ENCODE measurements at places on chromosomes 3 and 15. TPM values are rescaled to one million over a fixed set of nuclear protein-coding genes. Genes with fewer than 3 reads are reported as not detected.

- H3K4me1 ChIP-seq: peaks cover 8% of the 10 kb centered on the region
- DNase-seq: no peak
- no peak overlapping the region for H3K27ac ChIP-seq
- H3K4me3 ChIP-seq: no peak overlapping the region
- no peaks in the 10 kb centered on the region for H3K27me3 ChIP-seq
- peaks cover 2% of the 10 kb centered on the region for H3K36me3 ChIP-seq
Measured at GRCh38 chr3:191401775-191402357, 59.1 kb upstream of the PYDC2 start.

The CPNE9 gene
- 3.8 TPM for total RNA-seq

DNA sequence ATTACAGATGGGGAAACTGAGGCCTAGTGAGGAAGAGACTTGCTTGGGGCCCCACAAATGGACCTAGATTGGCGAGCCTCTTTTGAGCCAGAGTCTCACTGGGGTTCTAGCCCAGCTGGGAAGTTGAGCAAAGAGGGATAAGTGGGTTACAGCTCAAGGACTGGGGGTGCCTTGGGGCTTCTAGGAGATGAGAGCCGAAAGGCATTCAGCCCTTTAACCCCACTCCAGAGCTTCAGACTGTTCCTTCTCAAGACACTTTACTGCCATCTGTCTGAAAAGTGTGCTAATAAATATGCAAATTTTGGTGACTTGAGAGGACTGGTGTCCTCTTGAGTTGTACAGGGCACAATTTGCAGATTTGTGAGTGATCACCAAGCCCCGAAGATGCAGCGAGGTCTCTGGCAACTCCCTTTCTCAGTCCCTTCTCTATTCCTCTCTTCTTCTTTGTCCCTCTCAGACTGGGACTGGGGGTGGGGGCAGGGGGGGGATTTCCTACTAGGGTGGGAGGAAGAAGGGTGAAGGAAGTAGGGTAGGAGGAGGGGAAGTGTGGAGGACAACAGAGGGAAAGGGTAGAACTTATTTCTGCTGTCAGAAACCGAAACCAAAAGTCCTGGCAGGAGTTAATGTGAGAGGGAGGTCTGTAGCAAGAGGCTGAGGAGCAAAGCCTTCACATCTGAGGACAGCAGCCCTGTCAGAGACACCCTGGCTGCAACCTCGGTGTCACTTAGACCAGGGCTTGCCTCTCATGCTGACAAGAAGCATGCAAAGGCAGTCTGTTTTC, 16.2 kb upstream of the ANKDD1A start:
- DNase-seq: no peak
- no peaks in the 10 kb centered on the region for H3K27me3 ChIP-seq
- peaks cover 2% of the 10 kb centered on the region for H3K36me3 ChIP-seq

DNA sequence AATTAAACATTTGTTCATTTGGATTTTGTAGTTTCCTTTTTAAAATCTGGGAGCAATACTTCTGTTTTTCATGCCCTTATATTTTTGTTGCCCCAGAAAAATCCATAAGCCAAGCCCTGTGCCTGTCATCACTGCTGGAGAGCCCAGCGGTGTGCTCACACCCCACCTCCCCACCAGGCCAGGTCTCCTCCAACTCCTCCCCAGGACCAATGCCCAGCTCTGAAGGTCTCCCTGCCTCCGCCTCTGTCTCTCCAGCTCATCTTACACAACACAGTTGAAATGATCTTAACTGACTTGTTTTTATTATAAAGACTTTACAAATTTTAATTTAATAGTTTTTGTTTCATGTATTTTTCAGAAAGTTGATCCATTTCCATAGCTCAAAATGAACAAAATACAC, 66.4 kb downstream of the RHCG start:
- H3K4me1 ChIP-seq: peaks cover 5% of the 10 kb centered on the region
- no peaks in the 10 kb centered on the region for H3K36me3 ChIP-seq
- no peak overlapping the region for H3K4me3 ChIP-seq
- peaks cover 2% of the 10 kb centered on the region for H3K27me3 ChIP-seq

The LRRN1 gene
- total RNA-seq: 269 TPM

GRCh38 chr3:61865466-61866152, 304.2 kb downstream of the PTPRG start:
- H3K27me3 ChIP-seq: no peaks in the 10 kb centered on the region
- H3K4me1 ChIP-seq: peaks cover 26% of the 10 kb centered on the region
- DNase-seq: no peak
- H3K36me3 ChIP-seq: peaks cover 7% of the 10 kb centered on the region
- H3K4me3 ChIP-seq: no peak overlapping the region

DNA sequence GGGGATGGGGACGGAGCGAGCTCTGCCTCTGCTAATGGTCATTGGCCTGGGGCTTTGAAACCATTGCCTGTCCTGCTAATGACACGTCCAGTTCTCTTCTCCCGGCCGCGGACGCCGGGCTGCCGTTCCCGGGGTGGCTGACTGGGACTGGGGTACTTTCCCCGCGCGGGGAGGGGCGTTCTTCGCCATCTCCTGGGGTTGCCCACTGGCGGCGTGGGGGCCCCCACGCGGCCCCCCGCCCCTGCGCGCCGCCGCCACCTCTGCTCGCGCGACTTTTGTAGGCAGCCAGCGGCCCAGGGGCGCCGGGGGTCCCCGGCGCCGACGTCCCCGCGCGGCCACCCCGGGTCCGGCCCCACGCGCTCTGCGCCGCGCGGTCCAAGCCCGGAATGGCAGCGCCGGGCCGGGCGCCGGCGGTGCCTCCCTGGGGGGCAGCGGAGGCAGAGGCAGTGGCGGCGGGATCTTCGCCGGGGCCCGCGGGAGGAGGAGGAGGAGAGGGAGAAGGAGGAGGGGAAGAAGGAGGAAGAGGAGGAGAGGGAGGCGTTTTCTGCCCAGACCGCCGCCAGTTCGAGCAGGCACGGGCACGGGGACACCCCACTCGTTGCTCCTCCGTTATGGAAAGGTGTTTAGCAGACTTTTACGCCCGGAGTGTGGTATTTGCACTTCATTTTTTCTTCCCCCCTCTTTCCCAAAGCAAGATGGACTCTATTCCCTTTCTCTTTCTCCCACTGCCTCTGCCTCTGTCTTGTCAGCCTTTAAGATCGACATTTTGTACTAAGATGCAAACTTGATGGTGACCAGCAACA, 2.3 kb downstream of the BBX start:
- peak overlapping the region; percentile 99 for H3K4me3 ChIP-seq
- DNase-seq: peak; percentile 51
- H3K27me3 ChIP-seq: no peaks in the 10 kb centered on the region
- no peak overlapping the region for H3K27ac ChIP-seq

The TGM5 gene
- not detected for total RNA-seq

DNA sequence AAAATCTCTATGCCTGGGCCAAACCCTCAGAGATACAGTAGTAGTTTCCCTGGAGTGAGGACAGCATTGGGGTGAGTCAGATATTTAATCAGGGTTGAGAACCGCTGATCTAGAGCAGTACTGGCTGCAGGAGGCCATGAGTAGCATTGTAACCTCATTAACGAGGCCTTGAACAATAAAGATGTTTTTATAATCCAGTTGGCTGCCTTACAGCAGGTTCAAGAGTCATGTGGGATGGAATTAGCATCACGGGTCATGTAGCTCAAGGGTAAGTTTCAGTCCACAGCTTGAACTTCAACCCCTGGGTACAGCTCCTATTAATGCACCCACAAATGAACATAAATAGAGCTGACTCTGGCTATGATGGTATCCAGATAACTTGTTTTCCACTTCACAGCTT, 5.1 kb downstream of the HPS3 start:
- peaks cover 3% of the 10 kb centered on the region for H3K4me1 ChIP-seq
- no peak for DNase-seq
- H3K36me3 ChIP-seq: peaks cover 17% of the 10 kb centered on the region
- no peak overlapping the region for H3K27ac ChIP-seq
- no peak overlapping the region for H3K4me3 ChIP-seq

DNA sequence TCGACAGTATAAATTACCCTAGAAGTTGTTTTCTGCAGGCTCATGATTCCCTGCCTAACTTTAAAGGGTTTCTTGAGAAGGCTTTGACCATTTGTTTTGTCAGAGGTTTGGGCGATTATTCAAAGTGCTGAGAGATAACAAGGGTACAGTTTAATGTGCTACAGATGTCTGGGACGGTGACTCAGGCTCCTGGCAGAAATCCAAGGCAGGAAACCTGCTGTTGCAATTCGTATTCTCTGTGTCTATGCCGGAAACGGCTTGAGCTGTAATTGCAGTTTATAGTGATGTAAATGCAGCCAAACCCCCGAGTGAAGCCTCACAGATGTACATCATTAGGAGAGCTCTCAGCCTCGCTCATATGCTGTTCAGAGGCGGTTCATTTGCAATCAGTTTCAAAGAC, 65.6 kb downstream of the SYNPR start:
- peak overlapping the region; percentile 55 for H3K4me3 ChIP-seq
- no peaks in the 10 kb centered on the region for H3K27me3 ChIP-seq
- H3K36me3 ChIP-seq: peaks cover 2% of the 10 kb centered on the region
- H3K27ac ChIP-seq: peak overlapping the region; percentile 67

DNA sequence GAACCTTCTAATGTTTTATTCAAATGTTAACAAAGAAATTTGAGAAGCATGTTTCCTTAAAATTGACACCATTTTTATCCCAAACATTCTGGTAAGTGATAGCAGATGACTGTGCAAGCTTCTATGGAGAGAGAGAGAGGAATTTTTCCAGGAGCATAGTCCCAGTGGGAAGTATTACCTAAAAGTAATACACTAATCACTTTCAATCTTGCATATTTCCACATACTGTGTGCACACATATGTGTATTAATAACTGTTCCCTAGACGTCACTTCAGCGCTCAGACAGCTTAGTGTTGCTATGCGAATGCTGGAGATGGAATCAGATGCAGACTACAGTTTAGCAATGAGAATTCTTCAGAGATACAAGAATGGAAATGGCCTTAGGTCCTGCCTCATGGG, 424.3 kb upstream of the TPRG1 start:
- DNase-seq: no peak
- no peak overlapping the region for H3K4me3 ChIP-seq
- no peaks in the 10 kb centered on the region for H3K27me3 ChIP-seq
- no peaks in the 10 kb centered on the region for H3K4me1 ChIP-seq
- peaks cover 2% of the 10 kb centered on the region for H3K36me3 ChIP-seq
- H3K27ac ChIP-seq: no peak overlapping the region

- H3K36me3 ChIP-seq: no peaks in the 10 kb centered on the region
- no peak overlapping the region for H3K27ac ChIP-seq
- H3K4me1 ChIP-seq: peaks cover 6% of the 10 kb centered on the region
- no peak overlapping the region for H3K4me3 ChIP-seq
- no peaks in the 10 kb centered on the region for H3K27me3 ChIP-seq
- no peak for DNase-seq
Measured at GRCh38 chr15:45101749-45102148, 12.2 kb downstream of the DUOX2 start.

GRCh38 chr3:112539825-112540650, 21.7 kb downstream of the ATG3 start:
- DNase-seq: no peak
- H3K4me3 ChIP-seq: no peak overlapping the region
- peaks cover 26% of the 10 kb centered on the region for H3K36me3 ChIP-seq
- no peaks in the 10 kb centered on the region for H3K4me1 ChIP-seq

DNA sequence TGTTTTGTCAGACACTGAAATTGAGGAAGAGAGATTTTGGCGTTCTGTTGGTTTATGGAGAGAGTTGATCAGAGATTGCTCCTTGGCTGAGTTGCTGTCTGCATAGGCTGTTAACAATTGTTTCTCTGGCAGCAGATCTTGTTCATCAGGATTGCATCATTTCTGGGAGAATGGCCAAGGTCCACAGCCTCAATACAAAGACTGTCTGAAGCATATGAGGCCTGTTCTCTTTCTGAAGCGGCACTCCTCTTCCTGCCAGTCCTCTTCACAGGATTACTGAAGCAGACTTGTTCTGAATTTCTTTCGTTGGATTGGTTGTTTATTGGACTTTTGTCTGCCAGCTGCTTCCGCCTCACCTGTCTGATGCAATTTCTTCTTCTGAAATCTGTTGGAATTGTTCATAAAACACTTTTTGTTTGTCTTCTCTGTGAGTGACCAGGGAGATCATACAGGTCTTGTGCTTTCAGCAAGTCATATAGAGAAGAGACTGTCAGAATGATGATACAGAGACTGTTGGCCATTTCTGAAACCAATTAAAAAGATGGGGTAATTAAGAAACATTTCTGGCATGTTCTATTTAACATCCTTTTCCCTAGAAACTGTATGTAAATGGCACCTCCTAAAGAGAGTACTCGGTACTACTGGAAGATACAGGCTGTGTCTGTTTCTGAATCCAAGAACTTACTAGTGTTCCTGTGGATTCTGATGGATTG, 25.5 kb downstream of the SETD5 start:
- H3K4me3 ChIP-seq: peak overlapping the region; percentile 27
- H3K27me3 ChIP-seq: no peaks in the 10 kb centered on the region
- DNase-seq: peak; percentile 36
- H3K27ac ChIP-seq: peak overlapping the region; percentile 43
- peaks cover 5% of the 10 kb centered on the region for H3K4me1 ChIP-seq

- H3K27ac ChIP-seq: no peak overlapping the region
- H3K4me3 ChIP-seq: no peak overlapping the region
- 0 out of 2 replicates have a peak, but pooled peaks cover 3% of the 10 kb centered on the region for H3K36me3 ChIP-seq
Measured at GRCh38 chr15:77532067-77532710, 100.5 kb downstream of the LINGO1 start.

The DCUN1D1 gene
- total RNA-seq: 68.5 TPM

- H3K27me3 ChIP-seq: no peaks in the 10 kb centered on the region
- no peaks in the 10 kb centered on the region for H3K4me1 ChIP-seq
- H3K4me3 ChIP-seq: no peak overlapping the region
Measured at GRCh38 chr15:87135109-87135508, 1055.4 kb downstream of the AGBL1 start.

The TMEM45A gene
- total RNA-seq: 10.1 TPM

- H3K36me3 ChIP-seq: no peaks in the 10 kb centered on the region
- H3K27ac ChIP-seq: no peak overlapping the region
- no peak for DNase-seq
Measured at GRCh38 chr15:58538225-58538727, 106.5 kb downstream of the LIPC start.

- no peaks in the 10 kb centered on the region for H3K4me1 ChIP-seq
- no peak overlapping the region for H3K27ac ChIP-seq
- no peaks in the 10 kb centered on the region for H3K36me3 ChIP-seq
- no peak overlapping the region for H3K4me3 ChIP-seq
- no peak for DNase-seq
Measured at GRCh38 chr3:99236576-99236975, 335.1 kb upstream of the DCBLD2 start.

The PFKFB4 gene
- 13.9 TPM for total RNA-seq

The CERS3 gene
- total RNA-seq: 1.3 TPM

The MAP2K5 gene
- 15.0 TPM for total RNA-seq
